ENCODE measurements at places on chromosomes 16 and 17.

DNA sequence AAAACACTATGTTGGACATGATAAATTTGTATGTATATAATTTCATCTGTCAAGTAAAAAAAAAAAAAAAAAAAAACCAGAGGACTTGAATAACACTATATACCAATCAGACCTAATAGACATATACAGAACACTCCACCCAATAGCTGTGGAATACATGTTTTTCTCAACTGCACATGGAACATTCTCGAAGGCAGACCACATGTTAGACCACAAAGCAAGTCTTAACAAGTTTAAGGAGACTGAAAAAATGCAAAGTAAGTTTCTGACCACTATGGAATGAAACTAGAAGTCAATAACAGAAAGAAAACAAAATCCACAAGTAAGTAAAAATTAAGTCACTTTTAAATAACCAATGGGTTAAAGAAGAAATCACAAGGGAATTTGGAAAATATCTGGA is 8.4 kb upstream of the CNTNAP4 start:
- DNase-seq, result no peak

- no peak for DNase-seq
Observed at GRCh38 chr16:28573738-28574718, 20.3 kb downstream of the SGF29 start.

GRCh38 chr16:65737831-65738230 is 616.0 kb upstream of the CDH11 start:
- no peak for DNase-seq

DNA sequence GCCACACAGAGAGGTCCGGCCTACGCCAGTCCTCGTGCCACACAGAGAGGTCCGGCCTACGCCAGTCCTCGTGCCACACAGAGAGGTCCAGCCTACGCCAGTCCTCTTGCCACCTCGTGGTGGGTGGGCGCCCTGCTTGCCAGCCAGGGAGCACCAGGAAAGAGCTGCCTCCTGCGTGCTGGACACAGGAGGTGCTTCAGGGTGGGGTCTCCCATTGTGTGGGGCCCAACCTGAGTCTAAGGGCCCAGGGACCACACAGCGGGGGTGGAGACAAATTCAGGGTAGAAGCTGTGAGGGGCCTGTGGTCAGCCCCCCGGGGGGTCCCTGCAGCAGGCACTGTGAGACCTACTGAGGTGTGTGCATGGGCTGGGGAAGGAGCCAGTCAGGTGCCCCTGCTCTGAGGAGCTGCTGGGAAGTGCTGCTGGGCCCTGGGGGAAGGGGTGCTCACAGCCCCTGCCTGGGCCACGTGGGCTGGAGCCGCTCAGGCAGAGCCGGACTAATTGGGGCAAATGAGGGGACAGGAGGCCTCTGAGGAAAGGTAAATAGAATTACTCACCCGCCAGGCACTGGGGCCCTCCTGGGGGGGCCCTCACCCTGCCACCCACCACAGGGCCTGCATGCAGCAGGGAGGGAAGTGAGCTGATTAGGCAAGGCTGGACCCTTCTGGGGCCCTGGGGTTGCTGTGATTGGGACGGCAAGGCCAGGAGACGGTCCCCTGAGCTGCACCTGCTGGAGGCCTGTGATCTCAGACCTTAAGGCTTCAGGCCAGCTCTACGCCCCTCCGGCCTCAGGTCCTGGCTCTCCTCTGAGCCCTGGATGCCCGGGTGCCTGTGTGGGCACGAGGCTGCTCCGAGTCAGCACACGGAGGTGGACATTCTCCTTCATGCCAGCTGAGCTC is 11.0 kb downstream of the GCGR start:
- no peak for DNase-seq

DNA sequence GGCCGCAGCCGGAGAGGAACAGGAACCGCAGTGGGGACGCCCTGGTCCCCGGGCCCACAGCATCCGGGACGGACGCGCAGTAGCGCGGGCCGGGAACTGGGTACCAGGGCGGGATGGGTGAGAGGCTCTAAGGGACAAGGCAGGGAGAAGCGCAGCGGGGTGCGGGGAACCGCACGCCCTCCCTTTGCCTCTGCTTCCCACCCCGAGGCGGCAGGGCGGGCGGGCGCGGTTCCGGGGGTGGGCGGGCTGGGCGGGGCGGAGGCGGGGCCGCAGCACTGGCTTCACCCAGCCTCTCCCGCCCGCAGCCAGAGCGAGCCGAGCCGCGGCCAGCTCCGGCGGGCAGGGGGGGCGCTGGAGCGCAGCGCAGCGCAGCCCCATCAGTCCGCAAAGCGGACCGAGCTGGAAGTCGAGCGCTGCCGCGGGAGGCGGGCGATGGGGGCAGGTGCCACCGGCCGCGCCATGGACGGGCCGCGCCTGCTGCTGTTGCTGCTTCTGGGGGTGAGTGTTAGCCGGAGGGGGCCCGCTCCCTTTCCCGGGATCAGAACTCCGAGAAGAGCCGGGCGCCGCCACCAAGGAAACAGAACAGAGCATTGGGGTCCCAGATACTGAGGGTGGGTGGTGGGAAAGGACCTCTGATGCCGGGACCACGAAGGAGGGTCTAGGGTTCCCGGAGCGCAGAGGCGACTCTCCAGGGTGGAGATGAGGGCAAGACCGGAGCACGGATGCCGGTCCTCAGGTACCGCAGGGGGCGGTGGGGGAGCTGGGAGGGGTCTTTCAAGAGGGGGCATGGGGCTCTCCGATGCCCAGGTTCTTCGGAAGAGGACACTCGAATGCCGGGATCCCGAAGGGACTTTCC is at the start of gene NGFR:
NGFR (plus strand) TSS at position 308 of the 856 bp plus-strand sequence; CDS start at position 433, 125 bp downstream.
- peak; percentile 28 for DNase-seq

DNA sequence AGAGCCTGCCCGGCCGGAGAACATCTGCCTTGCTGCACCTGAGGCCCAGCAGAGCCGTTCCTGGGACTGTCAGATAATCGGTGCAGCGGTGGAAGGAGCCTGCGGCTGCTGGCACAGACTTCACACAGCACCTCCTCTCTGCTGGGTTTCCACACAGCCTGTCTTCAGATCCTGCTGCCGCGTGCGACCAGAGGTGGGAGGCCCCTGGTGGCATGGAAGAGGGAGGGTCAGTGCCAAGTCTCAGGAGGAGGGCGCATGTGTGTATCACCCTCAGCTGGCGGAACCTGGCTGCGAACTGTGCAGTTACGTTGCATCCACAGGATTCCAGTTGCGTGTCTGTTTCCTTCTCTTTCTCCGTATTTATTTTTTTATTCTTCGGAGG is 3.3 kb downstream of the CDK5R1 start:
- DNase-seq, result no peak

DNA sequence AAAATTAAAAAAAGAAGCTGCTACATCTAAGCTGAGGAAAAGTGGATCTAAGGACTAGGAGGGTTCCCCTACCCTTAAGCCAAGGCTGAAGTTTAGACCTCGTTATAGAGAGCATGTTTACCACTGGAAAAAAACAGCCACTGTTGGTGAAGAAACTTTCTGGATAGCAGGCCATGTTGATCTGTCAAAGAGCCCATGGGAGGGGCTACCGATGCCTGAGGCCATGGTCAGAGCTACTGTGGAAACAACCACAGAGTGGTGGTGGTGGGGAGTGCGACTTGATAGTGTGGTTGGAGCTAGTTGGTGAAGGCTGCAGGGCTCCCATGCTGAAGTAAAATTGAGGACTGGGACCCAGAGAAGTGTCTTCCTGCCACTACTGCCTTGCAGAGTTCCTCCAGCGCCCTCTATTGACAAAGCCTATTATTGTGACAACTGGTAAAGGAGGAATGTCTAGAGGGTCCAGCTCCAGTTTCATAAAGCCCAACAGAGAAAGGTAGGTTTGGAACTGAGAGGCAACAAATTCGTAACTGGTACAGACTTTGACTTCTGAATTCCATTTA is 12.7 kb upstream of the FAM20A start:
- peak; percentile 91 for DNase-seq

GRCh38 chr17:35293151-35293847 is 50.4 kb downstream of the SLFN5 start:
- DNase-seq, result no peak

- DNase-seq, result peak; percentile 78
Observed at GRCh38 chr17:7240375-7240774, 1.1 kb upstream of the PHF23 start.

DNA sequence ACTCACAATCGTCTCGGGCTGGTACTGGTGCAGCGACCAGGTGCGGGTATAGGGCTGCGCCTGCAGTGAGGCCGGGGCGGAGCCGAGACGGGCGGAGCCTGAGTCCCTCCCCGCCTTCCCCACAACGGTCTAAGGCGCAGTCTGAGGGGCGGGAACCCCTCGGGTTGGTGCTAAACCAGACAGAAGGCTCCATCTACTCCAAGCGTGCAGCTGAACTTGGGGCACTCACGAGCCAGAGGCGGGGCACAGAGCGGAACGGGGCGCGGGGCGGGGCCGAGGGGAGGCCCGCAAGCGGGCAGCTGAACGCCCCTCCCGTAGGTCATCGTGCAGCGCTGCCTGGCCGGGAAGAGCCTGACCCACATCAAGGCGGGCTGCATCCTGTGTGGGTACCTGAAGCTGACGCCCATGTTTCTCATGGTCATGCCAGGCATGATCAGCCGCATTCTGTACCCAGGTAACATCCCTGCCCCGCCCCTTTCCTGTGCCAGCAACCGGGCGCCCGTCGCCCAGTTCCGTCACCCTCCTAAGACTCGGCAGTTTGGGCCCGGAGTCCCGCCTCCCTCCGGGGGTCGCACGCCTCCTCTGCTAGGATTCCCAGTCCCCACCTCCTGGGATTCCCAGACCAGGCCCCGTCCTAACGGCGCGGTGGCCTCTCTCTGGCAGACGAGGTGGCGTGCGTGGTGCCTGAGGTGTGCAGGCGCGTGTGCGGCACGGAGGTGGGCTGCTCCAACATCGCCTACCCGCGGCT is 5.0 kb downstream of the SLC5A2 start:
- DNase-seq, result no peak

DNA sequence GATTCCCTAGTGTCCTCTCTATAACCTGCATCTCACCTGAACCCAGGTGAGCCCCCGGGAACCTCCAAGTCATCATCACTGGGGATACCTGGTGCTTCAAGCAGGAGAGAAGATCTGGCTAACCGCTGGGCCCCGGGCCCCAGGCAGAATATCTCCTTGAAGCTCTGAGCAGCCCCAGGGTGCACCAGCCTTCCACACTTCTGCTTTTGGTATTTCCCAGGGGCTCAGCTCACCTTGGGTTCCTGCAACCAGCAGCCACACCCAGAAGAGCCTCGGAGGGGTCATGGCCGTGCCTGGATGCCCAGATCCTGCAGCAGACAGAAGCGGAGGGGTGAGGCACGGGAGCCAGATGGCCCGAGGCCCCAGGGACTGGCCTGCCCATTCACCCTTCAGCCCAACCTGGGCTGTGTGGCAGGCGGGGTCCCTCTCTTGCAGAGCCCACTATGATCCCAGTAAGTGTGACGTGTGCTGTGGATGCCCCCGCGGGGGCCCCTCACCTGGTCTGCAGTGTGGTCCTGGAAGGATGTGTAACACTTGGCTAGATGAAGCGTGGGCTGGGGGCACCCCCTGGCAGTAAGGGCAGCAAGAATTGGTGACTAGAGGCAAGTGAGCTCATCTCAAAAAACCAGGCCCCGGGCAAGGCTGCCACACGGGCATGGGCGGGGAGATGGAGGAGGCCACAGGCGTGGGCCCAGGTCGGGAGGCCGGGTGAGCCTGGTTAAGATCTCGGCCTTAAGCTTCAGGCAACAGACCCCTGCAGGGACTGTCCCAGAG is 2.6 kb downstream of the LGALS3BP start:
- DNase-seq, result no peak

GRCh38 chr16:11067697-11068141 is 123.4 kb downstream of the CLEC16A start:
- DNase-seq, result no peak

DNA sequence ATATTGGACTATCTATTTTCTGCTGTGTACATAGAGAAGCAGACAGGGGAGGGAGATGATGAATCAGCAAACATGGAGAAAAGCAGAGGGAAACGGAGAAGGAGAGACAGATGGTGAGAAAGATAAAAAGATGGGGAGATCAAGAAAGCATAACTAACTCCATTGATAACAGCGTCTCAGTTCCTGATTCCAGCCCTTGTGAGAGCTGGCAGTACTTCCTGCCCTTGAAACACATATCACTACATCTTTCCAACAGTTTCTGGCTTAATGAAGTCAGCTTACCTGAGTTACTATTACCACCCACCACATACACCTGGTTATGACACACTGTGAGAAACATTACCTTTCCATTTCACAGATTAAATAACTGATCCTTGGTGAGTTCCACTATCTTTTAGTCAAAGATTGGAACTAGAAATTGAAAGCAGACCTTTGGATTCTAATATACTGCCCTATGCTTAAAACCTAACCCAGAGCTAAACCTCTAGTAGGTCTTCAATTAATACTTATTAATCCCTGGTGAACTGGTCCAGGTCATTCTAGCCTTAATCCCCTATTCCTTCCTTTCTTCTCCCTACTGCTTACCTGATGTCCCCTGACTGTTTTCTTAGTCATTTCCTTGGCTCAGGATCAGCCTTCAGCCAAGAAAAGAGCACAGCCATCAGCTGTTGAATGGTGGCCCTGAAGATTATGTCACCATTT is 346.6 kb upstream of the CCL2 start:
- no peak for DNase-seq

GRCh38 chr16:60107871-60108270 is 1373.8 kb upstream of the GOT2 start:
- no peak for DNase-seq

DNA sequence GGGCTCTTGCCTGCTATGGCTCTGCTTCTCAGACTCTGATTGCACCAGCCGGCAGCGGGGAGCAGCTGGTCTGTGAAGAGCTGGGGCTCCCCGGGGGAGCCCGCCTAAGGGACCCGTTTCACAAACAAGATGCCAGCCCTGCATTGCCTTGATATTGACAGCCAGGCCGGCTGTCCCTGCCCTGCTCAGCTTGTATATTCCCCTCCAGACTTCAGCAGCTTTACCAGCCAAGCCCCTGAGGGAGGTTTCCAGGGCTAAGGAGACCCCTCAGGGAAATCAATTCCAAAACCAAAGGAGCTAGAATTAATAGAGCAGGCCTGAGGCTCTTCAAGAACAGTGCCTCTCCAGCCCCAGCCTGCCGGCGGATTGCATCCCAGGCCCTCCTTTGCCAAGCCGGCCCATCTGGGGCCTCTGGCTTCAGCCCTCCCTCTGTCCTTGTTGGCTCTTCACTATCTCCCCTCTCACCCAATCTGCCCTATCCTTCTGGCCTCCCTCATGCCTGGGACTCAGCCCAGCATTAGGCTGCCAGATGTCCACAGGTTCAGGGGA is 5.7 kb downstream of the CALB2 start:
- no peak for DNase-seq

DNA sequence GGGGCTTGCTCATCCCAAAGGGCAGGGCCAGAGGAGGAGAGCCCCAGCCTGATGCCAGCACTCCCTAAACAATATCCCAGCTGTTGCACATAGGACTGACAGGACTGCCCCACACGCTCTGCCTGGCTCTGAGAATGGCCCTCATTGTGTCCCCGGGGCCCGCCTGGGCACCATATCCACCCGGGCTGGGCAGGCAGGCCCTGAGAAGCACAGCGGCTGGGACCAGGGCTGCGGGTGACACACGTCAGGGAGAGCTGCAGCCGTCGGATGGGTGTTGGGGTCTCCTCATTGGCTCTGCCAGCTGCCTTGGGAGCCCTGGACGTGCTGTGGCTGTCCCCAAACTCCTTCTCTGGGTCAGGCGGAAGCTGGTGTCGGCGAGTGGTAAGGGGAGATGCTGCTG is 4.2 kb downstream of the BCAR1 start:
- no peak for DNase-seq

GRCh38 chr16:49513040-49513439 is 139.4 kb downstream of the C16orf78 start:
- DNase-seq, result no peak

GRCh38 chr17:35844547-35844946 is 24.1 kb downstream of the HEATR9 start:
- no peak for DNase-seq

All from suppressor macrophage treated with lipopolysaccharide for 4 hours (primary cell).